ENCODE measurements at places on chromosomes 4 and X.

DNA sequence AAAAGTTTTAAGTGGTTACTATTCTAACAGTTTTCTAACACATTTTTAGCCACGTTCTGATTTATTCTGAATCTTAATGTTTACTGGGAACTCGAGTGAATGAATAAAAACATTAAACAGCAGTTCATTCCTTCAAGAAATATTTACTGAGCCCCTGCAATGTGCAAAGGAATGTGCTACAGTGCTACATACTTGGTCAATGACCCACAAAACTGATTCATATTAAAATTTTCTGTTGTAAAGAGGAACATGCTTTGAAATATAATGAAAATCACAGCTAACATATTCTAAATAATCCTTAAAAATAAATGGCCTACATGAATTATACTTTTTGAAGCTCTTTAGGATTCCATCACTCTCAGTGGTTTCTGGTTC, 78.7 kb downstream of the ARAP2 start:
- DNase-seq, result no peak

DNA sequence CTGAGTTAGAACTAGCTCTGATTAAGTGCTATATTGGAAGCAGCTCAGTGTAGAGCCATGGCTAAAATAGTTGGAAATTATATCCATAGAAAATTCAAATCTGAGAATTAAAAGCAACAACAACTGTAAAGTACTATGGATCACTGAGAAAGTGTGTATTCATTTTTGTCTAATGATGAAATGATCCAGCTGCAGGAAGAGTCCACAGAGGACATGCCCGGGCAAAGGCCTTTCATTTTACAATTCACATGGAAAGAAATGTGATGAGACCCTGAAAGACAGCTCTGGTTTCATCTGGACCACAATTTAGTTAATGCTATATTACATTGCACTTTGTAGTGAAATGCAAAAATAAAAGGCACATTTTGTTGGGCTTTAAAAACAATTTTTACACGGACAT, 196.8 kb upstream of the FAT1 start:
- no peak for DNase-seq

DNA sequence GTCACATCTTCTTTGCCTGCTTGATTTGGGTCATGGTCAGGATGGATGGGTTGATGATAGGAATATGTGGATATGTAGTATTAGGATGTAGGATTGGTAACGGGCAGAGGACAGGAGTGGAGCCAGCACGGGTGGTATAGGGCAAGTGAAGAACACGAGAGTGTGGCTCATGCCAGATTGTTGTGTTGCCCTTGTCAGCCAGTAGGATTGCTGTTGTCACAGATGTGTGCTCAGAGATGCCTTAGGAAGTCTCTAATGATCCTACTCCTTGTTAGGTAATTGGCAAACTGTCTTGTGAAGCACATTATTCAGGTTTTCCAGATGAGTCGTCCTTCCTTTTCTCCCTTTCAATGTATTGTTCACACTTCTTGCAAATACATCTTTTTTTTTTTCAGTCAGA, 5.5 kb downstream of the ATP10D start:
- no peak for DNase-seq

GRCh38 chr4:123661080-123661737, 264.6 kb downstream of the SPRY1 start:
- DNase-seq, result no peak

GRCh38 chrX:110286106-110286505, 31.8 kb downstream of the AMMECR1 start:
- DNase-seq, result no peak

GRCh38 chrX:38313190-38313589, 14.1 kb downstream of the RPGR start:
- no peak for DNase-seq

GRCh38 chr4:156634612-156635011, 337.0 kb downstream of the PDGFC start:
- no peak for DNase-seq

- no peak for DNase-seq
Measured at GRCh38 chr4:112518675-112519074, 2.7 kb upstream of the NEUROG2 start.

- no peak for DNase-seq
Measured at GRCh38 chr4:53205970-53206369, 159.9 kb downstream of the SCFD2 start.

- no peak for DNase-seq
Measured at GRCh38 chr4:118849867-118850487, 14.1 kb upstream of the SEC24D start.

DNA sequence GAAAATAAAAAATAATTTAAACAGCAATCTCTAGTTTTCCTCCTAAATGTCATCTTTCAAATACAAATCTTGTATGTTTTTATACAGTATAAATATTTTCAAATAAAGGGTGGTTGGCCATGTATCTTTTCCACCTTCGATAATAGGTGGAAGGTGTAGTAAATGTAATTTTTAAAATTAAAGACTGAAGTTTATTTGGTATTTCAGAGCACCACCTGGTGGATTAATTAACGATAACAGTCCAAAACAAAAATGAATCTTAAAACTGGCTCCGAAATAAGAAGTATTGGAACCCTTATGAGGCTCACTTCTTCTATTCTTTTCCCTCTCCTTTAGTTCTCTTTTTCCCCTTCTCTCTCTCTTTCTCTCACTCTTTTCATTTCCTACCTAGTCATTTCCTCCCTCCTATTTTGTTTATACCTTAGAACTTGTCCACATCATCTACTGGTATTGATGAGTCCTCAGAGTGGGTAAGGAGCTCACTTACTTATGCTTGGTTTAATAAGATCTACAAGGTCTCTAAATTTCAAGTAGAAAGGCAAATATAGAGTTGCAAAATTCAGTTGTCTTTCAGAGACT, 82.9 kb upstream of the EXOC1L start:
- no peak for DNase-seq

GRCh38 chrX:131821945-131822622, 201.0 kb upstream of the STK26 start:
- DNase-seq, result peak; percentile 65

GRCh38 chrX:146907391-146908240, 93.1 kb upstream of the CXorf51A start:
- DNase-seq, result no peak

GRCh38 chr4:175932116-175932515, 120.1 kb upstream of the GPM6A start:
- DNase-seq, result no peak

- no peak for DNase-seq
Measured at GRCh38 chr4:37981425-37981824, 21.2 kb downstream of the PTTG2 start.

DNA sequence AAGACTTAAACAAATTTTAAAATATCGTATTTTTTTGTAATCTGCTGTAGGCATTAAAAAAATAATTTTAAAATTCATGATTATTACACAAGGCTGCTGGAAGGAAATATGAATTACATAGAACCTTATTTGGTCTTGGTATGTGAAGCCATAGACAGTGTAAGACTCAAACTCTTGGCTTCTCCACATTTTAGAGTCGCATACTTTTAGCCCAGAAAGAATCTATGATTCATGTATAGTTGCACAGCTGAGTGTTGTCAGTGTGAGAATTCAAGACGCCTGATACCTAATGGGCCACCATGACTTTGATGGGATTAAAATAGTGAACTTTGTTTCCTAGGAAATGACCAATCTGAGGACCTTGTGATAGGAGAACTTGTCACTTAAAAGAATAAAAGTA, 1.4 kb downstream of the INTU start:
- no peak for DNase-seq

GRCh38 chr4:142984871-142985585, 138.9 kb upstream of the INPP4B start:
- no peak for DNase-seq

- no peak for DNase-seq
Measured at GRCh38 chr4:24624381-24624780, 40.0 kb upstream of the DHX15 start.

- no peak for DNase-seq
Measured at GRCh38 chr4:7419961-7420660, 14.6 kb downstream of the PSAPL1 start.

DNA sequence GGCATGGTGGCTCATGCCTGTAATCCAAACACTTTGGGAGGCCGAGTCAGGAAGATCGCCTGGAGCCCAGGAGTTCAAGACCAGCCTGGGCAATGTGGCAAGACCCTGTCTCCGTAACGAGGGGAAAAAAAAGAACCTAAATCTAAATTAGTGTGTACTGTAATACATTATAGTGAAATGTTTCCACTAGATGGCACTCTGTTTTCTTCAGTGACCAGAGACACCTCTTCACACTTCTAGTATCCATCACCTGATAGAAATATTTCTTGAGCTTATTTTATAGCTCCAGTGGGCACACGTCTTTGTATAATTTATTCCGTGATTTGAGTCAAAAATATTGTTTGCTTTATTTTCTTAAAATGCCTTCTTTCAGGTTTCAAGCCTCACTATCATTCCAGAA, 600.9 kb upstream of the DIPK2B start:
- no peak for DNase-seq

DNA sequence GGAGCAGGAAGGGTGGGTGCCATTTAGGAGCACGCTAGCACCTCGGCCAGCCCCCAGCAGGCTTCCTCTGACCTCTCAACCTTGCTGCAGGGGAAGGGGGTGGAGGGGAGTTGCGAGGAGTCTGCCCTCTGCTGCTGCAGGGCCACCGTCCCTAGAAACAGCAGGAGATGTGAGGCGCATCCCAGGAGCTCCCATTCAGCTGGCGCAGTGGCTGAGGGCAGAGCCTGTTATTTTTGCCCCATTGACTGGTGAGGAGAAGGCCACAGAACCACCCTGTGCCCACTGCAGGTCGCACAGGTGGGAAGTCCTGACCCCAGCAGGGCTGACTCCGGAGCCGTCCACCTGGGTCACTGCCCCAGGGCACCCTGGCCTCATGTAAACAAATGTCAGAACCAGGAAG, 8.0 kb downstream of the PDE6B start:
- DNase-seq, result no peak

- DNase-seq, result no peak
Measured at GRCh38 chr4:52512291-52512690, 146.8 kb downstream of the USP46 start.

GRCh38 chr4:151304755-151305154, 20.6 kb downstream of the SH3D19 start:
- DNase-seq, result no peak

DNA sequence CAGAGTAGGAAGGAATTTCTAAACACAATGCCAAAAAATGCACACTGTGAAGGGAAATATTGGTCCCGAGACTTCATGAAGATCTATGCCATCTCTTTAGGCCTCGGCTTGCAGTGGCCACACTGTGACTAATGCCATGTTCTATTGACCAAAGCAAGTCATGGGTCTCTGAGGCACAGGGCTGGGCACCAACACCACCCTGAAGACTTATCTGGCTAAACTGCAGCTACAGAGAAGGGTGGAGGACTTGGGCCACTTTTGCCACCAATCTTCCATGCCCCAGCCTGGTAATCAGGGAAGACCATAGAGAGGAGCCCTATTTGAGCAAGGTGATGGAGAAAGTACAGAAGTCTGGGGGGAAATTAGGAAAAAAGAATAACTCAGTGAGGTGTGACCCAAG, 42.1 kb downstream of the HMX1 start:
- DNase-seq, result no peak

GRCh38 chrX:39115166-39115565, 313.9 kb downstream of the MID1IP1 start:
- DNase-seq, result no peak

GRCh38 chr4:143514169-143514495, 630 bp downstream of the SMARCA5 start:
- DNase-seq, result no peak

DNA sequence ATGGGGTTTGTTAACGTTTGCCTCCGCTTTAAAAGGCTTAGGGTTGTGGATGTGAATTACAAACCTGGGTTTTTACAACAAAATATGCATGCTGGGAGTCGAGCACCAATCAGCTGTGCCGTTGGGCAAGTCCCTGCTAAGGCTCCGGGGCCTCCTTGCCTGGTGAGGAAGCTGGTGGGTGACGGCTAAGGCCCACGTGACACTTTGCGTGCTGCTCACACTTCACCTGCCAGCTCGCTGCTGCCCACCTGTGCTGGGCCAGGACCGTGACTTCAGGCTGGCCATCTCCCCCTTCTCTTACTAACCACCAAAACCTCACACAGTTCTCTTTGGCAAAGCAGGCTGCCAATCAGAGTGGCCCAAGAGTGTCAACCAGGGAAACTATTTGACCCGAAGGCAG, 178.3 kb downstream of the AFAP1 start:
- no peak for DNase-seq

DNA sequence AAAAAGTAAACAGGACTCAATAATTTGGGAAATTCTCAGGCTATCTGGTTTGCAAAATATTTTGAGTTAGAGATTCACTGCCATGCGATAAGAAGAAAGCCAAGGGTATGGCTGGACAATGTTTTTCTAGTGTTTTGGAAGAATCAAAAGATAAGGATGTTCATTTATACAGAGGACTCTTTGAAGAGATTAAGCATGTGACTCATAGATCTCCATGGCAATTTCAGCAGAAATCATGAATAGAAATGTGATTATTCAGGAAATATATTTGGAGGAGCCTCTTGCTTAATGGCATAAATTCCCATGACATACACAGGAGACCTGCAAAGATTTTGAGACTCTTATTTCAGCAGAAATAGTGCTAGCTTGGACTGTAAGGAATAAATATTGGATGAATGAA, 16.7 kb upstream of the FRAS1 start:
- DNase-seq, result no peak

DNA sequence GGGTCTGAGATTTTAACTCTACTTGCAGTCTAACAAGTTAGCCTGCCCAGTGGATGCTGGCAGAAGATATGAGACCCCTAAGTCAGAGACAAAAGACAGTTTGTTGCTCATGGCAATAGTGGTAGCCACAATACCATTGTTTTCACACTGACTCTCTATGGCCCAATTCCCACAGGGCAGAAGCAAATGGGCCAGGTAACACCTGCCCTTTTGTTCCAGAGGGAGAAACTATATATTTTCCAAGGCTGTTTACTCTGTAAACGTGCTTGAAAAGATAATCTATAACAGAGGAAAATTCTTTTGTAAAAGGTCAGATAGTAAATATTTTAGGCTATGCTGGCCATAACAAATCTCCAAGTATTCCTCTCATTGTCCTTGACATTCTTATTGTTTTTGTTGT, 57.2 kb upstream of the NPNT start:
- DNase-seq, result no peak

DNA sequence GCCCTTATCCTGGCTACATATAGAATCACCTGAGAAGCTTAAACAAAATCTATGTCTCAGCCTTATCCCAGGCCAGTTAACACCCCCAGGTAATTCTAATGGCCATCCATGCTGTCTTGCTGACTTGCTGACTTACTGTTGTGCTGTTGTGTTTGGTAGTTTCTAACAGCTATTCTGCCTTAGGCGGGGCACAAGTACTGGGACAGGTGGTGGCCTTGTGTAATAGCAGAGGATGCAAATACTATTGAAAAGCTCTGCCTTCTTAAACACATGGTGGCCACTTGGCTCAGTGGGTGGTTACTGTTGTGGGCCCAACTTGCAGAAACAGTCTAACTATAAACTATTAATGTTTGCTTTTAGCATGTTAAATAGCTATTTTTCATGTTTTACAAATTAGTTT, 56.2 kb downstream of the CDS1 start:
- DNase-seq, result no peak

Data from activated T-helper 1 cell treated with Interleukin-2 at 50 U/mL for 16 hours (primary cell).